Cerebellar nuclear complex (tissue), 1 donor: ENCODE measurements at places on chromosomes 2 and 18.

GRCh38 chr2:168522446-168522845 lies 66.4 kb downstream of the CERS6 start:
- no peak for DNase-seq

DNA sequence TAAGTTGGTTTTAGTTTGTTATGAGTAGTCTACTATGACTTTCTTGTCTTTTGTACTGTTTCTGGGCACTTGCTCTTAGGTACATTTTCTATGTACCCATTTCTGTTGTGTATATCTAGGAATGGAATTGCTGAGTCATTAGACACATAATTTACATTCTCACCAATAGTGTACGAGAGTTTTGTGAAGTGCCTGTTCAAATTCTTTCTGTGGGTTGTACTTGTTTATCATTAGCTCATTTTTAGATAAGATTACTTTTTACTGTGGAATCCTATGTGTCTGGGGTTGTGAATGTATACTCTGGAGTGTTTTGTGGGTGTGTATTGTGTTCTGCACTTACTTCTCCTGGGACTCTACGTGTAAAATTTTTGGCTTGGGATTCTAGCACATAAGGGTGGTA lies 36.6 kb upstream of the CD28 start:
- no peak for DNase-seq

GRCh38 chr2:75569546-75569945 lies 8.8 kb upstream of the EVA1A start:
- DNase-seq, result no peak

DNA sequence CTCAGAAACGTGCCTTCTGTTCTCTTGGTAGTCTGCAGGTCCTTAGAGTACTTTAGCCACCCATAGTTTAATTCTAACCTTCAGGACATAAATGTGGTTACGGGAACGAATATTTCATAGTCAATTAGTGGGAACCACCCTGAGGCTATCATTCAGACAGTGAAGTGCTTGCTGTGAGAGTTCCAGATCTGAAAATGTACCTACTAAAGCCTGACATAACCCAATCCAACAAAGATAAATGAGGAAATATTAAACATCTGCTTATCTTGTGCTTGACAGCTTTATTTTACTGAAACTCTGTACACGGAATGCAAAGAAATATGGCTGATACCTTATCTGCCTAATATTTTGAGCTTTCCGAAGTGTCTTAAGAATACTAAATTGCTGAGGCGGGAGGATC lies 43.0 kb downstream of the RAB27B start:
- DNase-seq, result no peak

- DNase-seq, result no peak
Measured at GRCh38 chr18:61323951-61324350, 9.3 kb upstream of the CDH20 start.

DNA sequence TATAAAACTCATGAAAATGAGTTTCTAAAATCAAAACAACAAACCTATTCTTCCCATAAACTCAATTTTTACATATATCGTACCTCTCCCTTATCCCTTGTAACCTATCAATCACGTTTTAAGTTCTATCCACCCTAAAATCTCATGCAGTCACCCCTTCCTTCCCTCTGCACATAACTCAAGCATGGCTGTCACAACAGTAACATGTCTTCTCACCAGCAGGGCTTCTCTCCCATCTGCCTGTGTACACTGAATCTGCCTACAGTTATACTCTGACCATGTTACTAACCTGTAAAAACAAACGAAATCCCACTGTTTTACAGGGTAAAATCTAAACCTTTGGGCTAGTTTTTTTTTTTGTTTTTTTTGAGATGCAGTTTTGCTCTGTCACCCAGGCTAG lies 68.2 kb downstream of the MAP4K3 start:
- DNase-seq, result no peak
